ENCODE measurements at places on chromosomes 2 and 18. TPM values are rescaled to one million over a fixed set of nuclear protein-coding genes. Genes with fewer than 3 reads are reported as not detected.

DNA sequence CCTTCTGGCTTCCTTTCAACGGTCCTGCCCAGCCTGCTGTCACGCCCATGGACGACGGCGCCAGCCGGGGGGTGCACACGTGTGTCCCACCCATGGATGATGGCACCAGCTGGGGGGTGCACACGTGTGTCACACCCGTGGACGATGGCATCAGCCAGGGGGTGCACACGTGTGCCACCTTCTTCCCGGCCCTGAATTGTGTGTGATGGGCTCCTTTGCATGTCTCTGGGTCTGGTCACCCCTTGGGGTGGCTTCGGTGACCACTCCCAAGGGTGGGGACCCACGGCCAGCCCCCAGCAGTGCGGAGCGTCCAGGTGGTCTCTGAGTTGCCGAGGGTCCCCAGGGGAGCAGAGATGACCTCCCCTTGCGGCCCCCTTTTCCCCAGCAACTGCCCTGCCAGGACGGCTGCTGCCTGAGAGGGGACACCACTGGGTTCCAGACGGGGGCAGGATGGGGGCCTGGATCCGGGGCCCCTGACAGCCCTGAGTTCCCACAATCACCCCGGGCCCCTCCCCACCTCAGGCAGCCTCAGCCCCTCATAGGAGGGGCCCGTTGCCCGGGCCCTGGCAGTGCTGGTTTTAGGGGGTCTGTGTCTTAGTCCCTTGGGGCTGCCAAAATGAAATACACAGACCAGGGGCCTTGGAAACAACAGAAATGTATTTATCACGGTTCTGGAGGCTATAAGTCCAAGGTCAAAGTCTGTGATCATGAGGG, 9.4 kb downstream of the NEU4 start:
- no peak for DNase-seq

The MRO gene
- polyA plus RNA-seq, result 0.28 TPM

GRCh38 chr2:217520356-217521010, 482.3 kb downstream of the TNS1 start:
- DNase-seq, result no peak

GRCh38 chr2:221371347-221371746, 200.8 kb downstream of the EPHA4 start:
- no peak for DNase-seq

- no peak for DNase-seq
These were observed 14.4 kb downstream of the OTOF start for GRCh38 chr2:26463244-26464192.

DNA sequence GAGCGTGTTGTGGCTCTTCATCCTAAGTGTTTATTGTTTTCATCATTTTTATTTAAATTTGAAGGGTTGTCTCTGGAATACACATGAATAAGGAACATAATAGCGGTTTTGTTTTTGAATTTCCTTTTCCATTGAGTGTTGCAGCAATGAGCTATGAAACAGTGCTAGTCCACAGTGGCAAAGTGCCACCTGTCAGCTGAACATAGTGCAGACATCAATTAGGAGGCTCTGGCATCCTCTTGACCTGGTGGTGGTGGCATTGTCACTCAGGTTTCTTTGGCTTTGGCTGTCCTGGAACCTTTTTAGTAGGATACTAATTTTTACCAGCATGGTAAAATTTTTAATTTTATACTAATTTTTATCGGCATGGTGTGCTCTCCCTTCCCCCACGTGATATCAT, 63.2 kb downstream of the UGGT1 start:
- no peak for DNase-seq

GRCh38 chr18:13136904-13137669, 81.5 kb upstream of the LDLRAD4 start:
- DNase-seq, result peak; percentile 45

GRCh38 chr2:23456396-23456795, 71.4 kb downstream of the KLHL29 start:
- no peak for DNase-seq

DNA sequence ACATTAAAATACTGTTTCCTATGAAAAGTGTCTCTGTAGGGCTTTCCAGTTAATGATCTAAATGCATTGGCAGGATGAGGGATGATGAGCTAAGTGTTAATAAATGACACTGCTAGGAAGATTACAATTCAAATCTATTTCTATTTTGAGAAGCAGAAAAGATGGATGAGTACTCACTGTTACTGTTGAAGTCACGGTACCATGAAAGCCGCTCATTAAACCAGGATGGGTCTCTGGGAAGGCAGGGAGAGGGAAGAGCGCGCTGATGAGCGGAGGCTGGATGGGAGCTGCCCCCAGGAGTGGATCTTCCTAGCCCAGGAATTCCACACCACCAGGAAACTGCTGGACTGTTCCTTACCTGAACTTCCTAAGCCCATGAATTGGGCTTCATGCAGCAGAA, 27.1 kb upstream of the TXNDC2 start:
- no peak for DNase-seq

DNA sequence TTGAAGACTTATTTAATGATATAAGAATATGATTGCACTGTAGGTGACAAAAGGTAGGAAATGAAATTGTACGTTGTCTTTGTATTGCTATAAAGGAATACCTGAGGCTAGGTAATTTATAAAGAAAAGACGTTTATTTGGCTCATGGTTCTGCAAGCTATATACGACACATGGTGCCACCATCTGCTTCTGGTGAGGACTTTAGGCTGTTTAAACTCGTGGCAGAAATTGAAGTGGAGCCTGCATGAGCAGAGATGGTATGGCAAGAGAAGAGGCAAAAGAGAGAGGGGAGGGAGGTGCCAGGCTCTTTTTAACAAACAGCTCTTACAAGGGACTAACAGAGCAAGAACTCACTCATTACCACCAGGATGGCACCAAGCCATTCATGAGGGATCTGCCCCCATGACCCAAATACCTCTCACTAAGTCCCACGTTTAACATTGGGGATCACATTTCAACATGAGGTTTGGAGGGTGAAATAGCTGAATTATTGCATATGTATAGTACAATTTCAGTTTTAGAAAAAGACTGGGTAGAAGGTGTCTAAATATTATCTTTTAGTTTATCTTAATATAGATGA, 86.8 kb downstream of the GULP1 start:
- no peak for DNase-seq

The LIMS4 gene
- 2.3 TPM for polyA plus RNA-seq

- DNase-seq, result no peak
These were observed 269.3 kb downstream of the HDAC4 start for GRCh38 chr2:239131521-239131920.

The CD8A gene
- polyA plus RNA-seq, result 0.89 TPM

The TOGARAM2 gene
- polyA plus RNA-seq, result 5.4 TPM

The SPR gene
- 4.8 TPM for polyA plus RNA-seq

DNA sequence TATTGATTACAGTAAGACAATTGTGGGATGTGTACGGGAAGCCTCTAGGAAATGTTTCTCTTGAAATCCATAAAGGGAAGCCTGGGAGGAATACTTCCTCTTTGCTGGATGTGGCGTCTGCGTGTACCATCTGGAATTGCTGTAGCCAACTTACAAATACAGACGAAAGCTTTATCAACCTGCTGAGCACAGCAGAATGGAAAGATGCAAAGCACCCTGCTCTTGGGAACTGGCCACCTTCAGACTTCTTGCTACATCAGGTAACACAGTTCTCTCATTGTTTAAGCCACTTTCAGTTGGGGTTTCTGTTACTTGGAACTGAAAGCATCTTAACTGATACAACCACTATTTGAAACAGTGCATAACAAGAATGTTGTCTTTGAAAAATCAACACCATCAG, 213.8 kb downstream of the HRH4 start:
- no peak for DNase-seq

- DNase-seq, result no peak
These were observed 14.5 kb downstream of the SLC19A3 start for GRCh38 chr2:227703280-227703732.

DNA sequence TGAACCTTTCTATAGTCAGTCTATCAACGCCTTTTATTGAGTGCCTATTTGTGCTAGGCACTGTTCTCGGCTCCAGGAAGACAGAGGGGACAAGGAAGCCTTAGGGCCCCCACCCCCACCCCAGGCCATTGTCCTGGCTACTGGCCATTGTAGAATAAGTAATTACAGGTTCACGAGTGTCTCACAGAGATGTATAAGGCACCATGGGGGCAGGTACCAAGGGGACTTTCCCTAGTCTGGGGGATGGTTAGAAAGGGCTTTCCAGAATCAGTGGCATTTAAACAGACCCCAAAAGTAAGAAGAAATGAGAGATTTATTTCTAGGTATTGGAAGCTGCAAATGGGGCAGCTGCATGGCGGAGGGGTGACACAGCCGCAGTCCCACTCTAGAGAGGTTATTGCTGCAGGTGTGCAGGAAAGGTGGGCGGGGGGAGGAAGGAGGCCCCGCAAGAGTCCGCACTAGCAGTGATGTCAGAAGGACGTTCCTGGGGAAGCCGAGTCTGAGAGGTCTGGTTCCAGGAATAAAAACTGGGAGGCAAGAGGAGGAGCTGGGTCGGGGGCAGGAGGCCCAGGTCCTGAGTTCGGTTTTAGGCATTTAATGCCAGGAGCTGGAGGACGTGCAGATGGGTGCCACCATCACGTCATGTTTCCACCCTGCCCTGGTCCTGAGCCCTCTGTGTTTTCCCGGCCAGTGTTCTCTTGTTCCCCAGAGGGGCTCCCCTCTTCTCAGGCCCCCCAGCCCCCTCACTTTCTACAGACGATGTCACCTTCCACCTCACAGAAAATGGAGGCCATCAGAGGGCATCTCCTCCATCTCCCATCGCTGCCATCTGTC, 30.5 kb downstream of the FOSL2 start:
- no peak for DNase-seq
